Activated T-cell treated with anti-CD3 and anti-CD28 coated beads, Interleukin-2, amount 50 U/mL, for 1 hour (primary cell): ENCODE measurements at places on chromosomes 12 and 14.

GRCh38 chr12:78101946-78102635 is 271.4 kb downstream of the NAV3 start:
- DNase-seq: no peak

DNA sequence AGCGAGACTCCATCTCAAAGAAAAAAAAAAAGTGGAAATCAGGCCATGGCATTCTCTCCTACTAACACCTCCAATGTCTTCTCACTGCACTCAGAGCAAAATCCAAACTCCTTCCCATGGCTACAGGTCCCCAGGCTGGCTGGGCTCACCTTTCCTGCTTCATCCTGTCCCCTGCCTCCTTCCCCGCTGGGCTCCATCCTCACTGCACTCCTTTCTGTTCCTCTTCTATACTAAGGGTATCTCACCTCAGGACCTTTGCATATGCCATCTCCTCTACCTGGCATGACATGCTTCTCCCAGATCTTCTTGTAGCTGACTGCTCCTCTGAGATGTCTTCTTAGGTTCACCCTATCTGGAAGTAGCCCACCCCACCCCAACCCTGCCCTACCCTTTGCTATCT is 111.1 kb downstream of the DPF3 start:
- DNase-seq: no peak

GRCh38 chr12:89768586-89769482 is 60.2 kb upstream of the ATP2B1 start:
- no peak for DNase-seq

DNA sequence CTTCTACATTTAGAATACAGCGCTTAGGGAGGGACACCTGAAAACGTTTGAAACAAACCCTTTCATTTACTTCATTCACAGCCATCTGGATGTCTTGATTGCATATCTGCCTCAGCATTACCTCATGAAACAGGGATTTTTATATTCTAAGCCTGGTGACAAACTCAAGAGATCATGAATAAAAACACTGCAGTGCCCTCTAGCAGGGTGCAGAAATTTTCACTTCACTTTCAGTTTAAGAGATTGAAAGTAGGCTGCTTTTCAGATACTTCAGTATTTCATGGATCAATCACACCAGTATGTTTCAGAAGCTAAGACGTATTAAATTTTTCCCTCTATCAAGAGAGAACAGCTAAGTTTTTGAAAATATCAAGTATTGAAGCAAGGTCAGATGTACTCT is 467.8 kb downstream of the MDGA2 start:
- no peak for DNase-seq

GRCh38 chr12:26651566-26652188 is 181.3 kb downstream of the ITPR2 start:
- no peak for DNase-seq

GRCh38 chr12:121145221-121145620 is 12.5 kb downstream of the P2RX7 start:
- DNase-seq: no peak

DNA sequence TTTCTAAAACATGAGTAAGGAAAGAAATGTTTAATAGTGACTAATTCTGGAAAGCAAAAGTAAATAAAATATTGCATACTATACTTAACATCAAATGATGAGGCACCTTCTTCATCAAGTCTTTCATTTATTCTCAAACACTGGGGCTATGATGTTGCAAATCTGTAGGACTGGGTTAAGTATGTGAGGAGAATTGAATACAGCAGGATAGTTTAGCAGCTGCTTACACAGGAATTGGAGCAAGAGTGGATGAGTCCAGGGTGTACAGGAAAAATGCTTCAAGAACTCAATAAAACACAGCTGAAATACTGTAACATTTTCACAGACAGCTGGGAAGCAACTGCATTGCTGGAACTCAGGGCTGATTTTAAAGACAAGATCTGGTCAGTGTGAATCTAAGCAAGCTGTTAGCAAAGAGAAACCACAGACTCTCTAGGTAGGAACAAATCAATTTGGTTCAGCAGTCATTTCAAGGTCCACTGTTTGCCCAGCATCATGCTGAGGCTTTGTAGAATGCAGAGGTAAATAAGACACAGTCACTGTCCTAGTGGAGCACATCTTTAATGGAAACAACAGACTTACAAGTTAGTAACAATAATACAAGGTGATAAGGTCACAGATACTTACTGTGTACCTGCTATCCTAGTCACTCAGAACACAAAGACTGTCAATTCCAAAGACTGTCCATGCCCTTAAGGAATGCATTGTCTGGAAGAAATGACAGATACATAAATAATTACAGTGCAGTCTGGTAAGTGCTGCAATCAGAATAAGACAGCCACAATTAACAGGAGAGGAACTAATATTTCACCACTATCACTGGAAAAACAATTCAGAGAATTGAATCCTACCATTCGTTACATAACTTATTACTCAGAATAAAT is 96.8 kb upstream of the DACT1 start:
- no peak for DNase-seq

- no peak for DNase-seq
These were observed 13.4 kb downstream of the JAG2 start for GRCh38 chr14:105155071-105155651.

GRCh38 chr12:93968536-93969285 is 179.7 kb upstream of the PLXNC1 start:
- DNase-seq: no peak

GRCh38 chr14:90577661-90578282 is 180.9 kb downstream of the CALM1 start:
- DNase-seq: no peak

DNA sequence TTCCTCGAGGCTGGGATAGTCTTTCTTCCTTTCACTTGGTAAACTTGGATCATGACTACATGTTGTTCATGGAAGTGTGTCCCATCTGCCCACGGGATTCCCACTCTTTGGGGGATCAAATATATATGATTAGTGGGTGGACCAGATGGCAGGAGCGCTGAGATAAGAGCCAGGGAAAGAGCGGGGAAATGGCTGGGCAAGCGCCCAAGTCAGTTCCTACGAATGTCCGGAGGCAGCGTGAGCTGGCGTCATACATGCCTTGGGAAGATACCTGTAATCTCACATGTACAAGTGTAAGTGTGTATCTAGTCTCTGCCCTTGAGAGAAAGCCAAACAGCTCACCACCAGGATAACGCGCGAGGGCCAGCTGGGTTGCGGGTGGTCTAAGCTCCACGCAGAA is 62.3 kb downstream of the FZD10 start:
- DNase-seq: no peak

DNA sequence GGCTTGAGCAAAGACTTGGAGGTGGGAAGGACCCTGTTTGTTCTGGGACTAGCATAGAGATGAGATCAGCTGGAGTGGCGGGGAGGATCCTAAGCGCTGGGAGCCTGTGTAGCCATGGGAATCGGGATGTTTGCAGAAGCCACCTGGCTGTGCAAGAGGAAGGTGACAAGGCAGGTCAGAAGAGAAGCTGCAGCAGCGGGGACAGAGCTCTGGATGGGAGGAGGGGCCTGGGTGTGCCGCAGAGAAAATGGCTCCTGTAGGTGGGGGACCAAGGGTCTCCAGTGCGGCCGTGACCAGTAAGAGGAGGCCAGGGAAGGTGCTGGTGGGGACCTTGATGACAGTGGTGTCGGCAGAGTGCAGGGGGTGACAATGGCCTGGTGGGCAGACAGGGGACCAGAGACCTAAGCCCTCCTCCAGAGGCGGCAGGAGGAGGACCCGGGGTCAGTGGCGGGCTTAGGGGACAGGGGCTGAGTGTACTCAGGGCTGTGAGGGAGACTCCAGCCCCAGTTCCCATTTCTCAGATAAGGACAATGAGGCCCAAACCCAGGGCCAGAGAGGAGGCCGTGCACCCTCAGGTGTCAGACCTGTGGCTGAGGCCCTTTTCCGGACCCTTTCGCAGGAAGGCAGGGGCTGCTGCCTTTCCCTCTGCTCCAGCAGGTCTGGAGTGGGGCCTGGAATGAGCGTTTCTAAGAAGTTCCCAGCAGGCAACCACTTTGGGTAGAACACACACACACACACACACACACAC is 206.6 kb upstream of the RTL1 start:
- DNase-seq: no peak

- peak; percentile 59 for DNase-seq
These were observed 33.9 kb upstream of the CDK17 start for GRCh38 chr12:96434107-96434506.

DNA sequence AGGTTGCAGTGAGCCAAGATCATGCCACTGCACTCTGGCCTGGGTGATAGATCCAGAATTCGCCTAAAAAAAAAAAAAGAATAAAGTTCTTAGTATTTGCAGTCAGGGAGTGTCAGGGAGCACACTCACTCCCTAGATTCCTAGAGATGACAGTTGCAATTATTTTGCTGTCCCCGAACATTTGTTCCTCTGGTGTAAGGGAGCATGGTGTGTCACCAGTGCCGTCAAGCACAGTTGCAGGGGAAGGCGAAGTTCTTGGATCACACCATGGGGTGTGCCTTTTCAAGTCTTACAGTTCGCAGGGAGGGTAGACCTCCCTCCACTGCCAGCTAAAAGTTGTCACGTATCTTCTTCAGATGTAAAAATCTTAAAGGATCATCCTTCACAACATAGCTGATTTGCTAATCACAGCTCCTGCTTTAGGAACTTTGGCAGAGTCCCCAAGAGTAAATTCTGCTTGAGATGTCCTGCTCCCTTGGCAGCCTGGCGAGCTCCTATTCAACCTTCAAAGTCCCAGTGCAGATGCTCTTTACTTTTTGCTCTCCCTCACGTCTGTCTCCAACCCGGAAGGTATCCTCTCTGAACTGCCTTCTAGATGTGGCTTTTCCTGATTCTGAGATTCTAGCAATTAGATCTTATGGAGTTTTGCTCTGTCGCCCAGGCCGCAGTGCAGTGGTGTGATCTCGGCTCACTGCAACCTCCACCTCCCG is 11.3 kb downstream of the ACACB start:
- DNase-seq: no peak
